ENCODE measurements at places on chromosomes 6 and 20.

GRCh38 chr20:21234806-21235483 is 68.2 kb upstream of the XRN2 start:
- no peak for DNase-seq

DNA sequence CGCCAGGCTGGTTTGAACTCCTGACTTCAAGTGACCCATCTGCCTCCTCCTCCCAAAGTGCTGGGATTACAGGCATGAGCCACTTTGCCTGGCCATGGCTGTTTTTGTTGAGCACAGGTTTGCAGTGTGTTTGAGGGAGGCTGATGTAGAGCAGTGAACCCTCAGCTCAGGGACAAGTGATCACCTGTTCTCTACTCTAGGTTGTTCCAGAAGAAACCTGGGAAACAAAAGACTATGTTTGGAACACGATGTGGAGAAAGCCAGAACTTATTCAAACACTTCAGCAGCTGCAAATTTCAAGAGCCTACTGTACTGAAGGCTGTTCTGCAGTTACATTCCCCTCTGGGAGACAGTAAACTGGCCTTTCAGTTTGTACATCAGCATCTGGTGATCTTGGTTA is 4.7 kb downstream of the TULP1 start:
- DNase-seq: no peak

DNA sequence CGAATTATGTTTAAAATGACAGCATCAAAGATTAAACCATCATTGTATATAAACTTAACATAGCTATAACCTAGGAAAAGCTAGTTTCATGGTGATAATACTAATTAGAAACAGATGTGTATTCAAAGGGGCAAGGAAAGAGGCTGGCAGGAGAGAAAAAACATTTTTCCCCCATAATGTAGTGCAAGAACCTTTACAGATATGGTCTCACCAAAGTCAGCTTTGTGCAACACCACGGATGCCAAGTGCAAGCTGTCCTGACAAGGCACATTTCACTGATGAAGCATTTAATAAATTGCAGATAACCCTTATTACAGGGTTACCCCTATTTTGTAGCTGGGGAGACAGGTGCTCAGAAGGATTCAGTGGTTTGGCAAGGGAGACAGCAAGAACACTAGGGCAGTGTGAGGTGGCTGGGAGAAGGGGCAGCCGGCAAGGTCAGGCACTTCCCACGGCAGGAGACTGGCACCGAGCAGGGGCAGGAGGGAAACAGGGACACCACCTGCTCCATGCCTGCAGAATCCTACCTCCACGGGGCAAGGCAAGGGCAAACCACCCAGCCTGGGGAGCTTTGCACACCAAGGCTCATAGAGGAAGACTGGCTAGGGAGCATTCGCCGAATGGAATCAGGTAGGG is 6.5 kb downstream of the RPS6KA2 start:
- no peak for DNase-seq

DNA sequence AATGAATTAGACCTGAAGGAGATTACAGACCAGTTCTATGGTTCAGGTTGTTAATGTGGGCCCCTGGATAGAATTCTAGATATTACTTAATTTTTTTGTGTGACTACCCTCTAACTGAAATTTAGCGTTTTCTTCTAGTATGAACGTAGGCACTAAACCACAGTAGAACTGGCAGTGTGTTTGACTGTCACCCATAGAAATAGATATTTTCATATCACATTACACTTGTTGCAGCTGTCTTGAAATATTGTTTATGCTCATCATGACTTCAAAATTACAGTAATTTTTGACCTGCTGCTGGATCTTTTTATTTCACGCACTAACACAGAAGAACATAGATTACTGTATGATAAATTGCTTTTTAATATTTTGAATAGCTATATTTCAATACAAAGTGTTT is 31.6 kb downstream of the E2F3 start:
- DNase-seq: no peak

DNA sequence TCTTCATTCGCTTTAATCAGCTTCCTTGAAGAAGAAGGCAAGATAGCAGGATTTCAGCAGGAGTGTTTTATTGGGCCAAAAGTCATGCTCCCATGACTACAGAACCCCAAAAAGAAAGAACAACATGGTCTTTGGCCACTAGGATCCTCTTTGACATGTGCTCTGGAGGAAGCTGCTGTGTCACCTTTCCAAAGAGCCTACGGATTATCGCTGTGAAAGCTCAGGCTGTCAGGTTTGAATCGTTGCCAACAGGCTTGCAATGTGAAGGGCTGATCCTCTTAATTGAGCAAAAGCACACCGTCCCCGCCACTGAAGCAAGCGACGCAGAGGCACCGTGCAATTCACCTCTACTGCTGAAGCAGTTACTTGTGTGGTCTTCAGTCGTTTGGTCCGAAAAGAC is 29.0 kb downstream of the MYLIP start:
- DNase-seq: peak; percentile 26

DNA sequence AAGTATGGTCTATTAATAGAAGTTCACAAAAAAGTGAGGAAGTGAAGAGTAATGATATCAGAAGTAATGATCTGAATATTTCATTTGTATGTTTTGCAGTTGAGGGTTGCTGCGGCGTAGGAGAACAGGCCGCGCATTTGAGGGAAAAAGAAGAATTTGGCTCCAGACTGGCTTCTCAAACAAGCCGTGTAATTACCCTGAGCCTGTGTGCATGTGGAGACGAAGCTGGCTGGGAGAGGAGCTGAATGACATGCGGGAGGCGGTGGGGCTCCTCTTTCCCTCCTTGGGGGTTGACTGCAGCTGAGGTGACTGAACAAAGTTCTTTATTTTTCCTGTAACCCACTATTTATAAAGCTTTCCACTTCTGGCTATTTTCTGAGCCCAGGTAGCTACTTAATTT is 115.5 kb upstream of the AFDN start:
- DNase-seq: no peak

GRCh38 chr6:16729183-16729691 is 32.0 kb downstream of the ATXN1 start:
- DNase-seq: no peak

- no peak for DNase-seq
Measured at GRCh38 chr20:43767686-43768474, 41.1 kb upstream of the GTSF1L start.

- no peak for DNase-seq
Measured at GRCh38 chr6:112990971-112991370, 643.8 kb downstream of the RFPL4B start.

DNA sequence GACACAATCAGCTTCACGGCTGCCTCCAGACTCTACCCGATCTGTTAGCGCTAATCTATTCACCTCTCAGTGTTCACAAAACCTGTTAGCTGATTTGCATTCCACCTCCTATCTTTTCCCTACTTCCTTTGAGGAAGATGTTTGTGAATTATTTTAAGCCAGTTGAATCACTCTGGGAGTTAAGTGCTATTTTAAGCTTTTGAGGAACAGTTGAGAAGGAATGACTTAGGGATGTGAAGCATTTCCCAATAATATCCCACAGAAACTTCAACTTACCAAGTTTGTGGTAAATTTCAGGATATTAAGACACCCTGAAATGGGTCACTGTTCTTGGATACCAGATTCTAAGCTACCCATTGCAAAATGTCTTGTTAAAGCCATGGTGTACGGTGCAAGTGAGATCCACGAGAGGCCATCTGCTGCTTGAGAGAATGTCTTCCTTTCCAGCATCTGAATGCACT is 145.2 kb upstream of the CITED2 start:
- no peak for DNase-seq

- DNase-seq: no peak
Measured at GRCh38 chr6:99183066-99183465, 166.4 kb downstream of the FAXC start.

GRCh38 chr6:17159240-17159639 is 57.4 kb downstream of the STMND1 start:
- DNase-seq: no peak

DNA sequence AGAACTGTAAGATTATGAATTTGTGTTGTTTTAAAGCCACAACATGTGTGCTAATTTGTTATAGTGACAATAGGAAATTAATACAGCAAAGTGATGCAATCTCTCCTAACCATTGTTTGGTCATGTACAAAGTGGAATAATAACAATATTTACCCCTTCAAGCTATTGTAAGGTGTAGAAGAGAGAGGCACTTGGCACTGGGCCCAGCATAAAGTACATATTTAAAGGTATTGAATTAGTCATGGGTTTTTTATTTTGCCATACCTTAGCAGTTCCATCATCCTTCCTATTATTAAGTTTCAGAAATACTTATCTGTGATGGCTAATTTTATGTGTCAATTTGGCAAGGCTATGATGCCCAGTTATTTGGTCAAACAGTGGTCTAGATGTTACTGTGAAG is 322.4 kb upstream of the TSHZ2 start:
- no peak for DNase-seq

GRCh38 chr20:6683021-6683977 is 84.2 kb upstream of the BMP2 start:
- DNase-seq: no peak

DNA sequence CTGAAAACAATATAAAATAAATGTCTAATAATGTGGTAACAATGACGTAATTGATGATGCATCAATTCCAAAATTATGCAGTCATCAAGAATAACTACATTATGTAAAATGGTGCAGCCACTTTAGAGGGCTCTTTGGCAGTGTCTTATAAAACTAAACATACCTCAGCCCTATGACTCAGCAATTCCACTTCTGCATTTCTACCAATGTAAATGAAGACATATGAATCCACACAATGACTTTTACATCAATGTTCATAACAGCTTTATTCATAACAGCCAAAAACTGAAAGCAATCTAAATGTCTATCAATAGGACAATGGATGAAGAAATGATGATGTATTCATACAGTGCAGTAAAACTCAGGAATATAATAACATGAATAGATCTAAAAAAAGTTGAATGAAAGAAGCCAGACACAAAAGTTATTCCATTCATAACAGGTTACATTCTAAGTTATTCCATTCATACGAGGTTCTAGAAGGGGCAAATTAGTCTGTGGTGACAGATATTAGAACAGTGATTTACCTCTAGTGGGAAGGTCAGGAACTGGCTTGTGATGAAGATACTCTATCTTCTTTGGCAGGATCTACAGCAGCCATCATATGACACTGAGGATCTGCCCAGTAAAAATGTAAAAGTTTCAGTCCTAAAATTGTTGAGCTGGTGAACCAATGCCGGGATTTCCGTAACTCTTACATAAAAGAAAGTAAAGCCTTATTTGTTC is 396.1 kb downstream of the PLCB1 start:
- no peak for DNase-seq

DNA sequence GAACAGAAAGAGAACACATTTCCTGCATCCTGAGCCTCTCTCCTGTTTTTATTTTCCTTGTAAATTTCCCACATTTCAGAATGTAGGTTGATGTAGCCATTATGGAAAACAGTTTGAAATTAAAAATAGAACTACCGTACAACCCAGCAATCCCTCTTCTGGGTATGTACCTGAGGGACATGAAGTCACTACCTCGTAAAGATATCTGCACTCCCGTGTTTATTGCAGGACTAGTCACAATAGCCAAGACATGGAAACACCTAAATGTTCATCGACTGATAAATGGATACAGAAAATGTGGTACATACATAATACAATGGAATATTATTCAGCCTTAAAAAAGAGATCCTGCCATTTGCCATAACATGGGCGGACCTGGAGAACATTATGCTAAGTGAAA is 72.0 kb upstream of the JAG1 start:
- no peak for DNase-seq

DNA sequence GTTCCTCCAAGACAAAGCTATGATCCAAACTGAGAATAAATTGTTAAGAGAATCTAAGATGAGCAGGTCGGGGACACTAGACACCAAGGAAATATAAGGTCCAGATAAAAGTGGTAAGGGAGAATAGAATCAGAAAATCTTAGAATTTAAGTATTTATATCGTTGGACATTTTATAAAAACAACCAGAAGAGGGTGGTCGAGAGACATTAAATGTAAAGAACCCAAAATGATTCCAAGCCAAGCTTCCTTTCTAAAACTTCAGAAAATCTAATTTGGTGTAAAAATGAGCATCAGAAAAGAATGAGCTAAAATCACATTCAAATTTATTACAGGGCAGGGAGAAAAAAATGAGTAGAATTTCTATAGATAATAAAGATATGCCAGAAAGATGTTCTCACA is 97.8 kb upstream of the OGFRL1 start:
- no peak for DNase-seq

DNA sequence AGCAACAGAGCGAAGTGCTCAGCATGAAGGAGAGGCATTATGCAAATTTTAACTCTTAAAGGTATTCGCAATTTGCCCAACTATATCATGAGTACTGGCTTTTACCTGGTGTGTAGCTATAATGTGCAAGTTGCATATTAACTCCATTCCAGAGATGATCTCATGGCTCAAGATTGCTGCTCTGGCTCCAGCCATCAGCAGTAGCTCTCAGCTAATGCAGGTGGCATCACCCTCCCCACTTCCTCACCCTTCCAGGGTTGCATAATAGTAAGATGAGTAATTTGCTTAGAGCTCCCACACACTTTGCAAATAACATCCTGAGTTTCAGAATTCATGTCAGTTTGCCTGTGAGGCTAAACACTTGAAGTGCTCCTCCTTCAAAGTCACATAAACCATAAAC is 15.9 kb upstream of the PCSK2 start:
- DNase-seq: no peak

GRCh38 chr20:8578161-8578865 is 446.2 kb downstream of the PLCB1 start:
- DNase-seq: no peak

DNA sequence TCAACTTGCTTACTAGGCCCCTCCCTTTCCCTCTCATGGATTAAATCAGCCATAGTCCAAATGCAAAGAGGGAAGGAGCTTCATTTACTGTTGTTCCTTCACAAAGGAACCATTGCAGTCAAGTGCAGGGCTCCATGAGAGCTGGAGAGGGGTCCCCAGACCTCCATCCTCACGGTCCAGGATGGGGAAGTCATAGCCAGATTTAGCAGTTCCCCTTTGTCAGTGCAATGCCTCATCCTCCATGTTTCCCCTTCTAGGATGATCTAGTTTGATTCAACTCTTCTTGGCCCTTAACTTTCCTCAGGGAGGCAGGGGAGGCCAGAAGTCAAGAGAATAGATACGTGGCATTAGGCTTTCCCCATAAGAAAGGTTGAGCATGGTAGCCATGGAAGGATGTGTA is 66.5 kb upstream of the FUCA2 start:
- DNase-seq: no peak

GRCh38 chr20:38055294-38055693 is 21.7 kb downstream of the RPRD1B start:
- no peak for DNase-seq

DNA sequence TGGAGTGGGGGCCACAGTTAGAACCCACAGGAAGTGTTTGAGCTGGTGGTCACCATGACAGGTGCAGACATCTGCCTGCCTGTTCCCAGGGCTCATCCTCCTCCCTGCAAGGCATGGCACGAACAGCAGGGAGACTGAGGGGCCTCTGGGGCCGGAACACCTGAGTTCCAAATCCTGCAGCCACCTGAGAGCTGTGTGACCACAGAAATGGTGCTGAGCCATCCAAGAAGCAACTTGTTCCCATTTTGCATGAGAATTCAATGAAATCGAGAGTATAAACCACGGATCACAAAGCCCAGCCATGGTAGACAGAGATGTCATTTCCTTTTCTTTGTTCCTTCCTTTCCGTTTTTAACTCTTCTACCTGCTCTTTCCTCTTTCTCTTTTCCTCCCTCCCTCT is 268.6 kb downstream of the FOXA2 start:
- no peak for DNase-seq

GRCh38 chr6:8195040-8195713 is 92.8 kb upstream of the EEF1E1 start:
- DNase-seq: no peak

GRCh38 chr6:5559651-5560050 is 298.3 kb downstream of the FARS2 start:
- DNase-seq: no peak

- no peak for DNase-seq
Measured at GRCh38 chr6:22025468-22026163, 271.2 kb downstream of the PRL start.

Measured in NCI-H2081 treated with DMSO at 0.1 percent for 48 hours (cell line).